ENCODE measurements at places on chromosomes 2 and 18.

- DNase-seq, result no peak
Measured at GRCh38 chr18:12819322-12819721, 64.7 kb downstream of the PTPN2 start.

GRCh38 chr2:160347269-160347863 lies 146.2 kb downstream of the RBMS1 start:
- no peak for DNase-seq

- DNase-seq, result no peak
Measured at GRCh38 chr2:18519914-18520450, 40.5 kb downstream of the RDH14 start.

GRCh38 chr2:144548532-144549191 lies 28.7 kb upstream of the ZEB2 start:
- DNase-seq, result no peak

DNA sequence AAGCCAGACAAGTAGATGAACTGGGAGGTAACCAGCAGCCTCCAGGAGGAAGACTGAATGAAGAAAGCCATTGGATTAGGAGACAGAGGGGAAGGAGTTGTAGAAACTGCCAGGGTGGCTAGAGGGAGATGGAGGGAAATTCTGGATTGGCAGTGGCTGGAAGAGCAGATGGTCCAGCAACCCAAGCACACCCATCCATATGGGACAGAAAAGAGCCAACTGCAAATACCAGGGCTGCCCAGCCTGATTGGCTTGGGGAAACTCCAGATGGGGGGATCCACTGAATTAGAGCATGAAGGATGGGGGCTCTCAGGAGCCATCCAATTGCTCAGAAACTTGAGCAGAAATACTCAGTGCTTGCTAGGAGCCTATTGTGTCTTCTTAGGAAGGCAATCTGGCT lies 173.5 kb upstream of the EPB41L3 start:
- DNase-seq, result no peak

DNA sequence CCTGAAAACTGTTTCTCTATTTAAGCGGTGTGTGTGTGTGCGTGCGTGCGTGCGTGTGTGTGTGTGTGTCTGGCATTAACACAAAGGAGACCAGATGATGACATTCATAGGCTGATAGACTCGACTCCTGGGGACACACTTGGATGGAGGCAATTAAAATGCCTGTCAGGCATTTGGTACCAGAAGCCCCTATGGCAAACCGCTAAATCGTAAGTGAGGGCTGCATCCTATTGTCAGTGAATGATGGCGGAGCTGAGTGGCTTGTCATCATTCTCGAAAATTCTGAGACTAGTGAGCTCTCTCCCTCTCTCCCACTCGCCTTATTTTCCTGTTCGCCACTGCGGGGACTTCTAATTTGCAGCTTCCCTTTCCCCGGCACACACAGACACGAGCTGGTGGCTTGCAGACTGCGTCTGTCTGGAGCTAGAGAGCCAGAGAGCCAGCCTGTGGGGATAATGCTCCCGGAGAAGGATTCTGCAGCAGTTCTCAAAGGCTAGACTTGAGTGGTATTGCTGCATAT lies 155.4 kb downstream of the MAP2 start:
- no peak for DNase-seq
